ENCODE measurements at places on chromosomes 4 and X.

GRCh38 chr4:10096201-10096977 lies 20.2 kb downstream of the WDR1 start:
- DNase-seq = peak; percentile 77

DNA sequence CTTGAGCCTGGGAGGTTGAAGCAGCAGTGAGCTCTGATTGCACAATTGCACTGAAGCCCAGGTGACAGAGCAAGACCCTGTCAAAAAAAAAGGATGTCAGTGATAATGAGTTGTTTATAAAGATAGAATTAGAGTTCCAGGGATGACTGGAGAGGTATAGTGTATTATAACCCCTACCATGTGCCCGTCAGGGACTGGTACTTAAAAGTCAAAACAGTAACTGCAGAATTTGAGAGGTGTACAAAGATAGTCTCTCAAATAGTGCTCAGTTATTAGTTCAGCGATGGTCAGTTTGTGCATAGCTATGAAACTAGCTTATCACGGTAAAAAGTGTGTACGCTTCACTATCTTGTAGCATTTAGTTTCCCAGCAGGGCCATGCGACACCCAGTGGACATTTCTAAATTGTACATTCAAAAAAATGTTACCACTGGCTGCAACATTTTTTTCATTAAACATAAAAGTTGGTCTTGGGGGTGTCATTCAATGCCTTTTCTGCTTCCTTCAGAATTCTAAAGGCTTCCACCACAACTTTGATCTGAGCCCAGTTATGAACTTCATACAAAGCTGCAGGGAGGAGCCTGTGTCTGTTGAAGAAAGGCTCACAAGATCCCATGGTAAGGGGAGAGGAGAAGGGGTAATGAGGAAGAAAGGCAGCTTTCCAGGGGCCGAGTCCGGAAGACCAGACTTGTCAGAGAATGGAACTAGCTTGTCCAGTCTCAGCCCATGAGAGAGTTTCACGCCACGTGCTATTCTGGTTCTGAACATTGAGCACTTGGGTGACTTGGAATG lies 9.2 kb upstream of the GYG2 start:
- DNase-seq = no peak

DNA sequence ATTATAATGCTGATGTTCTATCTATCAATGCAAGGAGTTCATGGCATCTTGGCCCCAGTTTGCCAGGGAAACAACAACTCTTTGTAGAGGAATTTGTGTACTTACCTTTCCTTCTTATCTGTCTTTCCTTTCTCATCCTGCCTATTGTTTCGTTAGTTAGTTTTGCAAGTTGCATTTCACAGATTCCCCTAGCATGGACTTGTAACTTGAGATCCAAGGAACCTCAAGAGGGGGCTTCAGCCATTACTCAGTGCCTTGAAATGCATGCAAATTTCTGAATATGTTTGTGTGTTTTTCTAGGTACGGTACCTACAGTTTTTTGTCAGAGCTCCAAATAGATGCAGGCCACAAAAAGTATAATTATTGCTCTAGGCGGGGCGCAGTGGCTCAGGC lies 203.6 kb downstream of the LDB2 start:
- no peak for DNase-seq

DNA sequence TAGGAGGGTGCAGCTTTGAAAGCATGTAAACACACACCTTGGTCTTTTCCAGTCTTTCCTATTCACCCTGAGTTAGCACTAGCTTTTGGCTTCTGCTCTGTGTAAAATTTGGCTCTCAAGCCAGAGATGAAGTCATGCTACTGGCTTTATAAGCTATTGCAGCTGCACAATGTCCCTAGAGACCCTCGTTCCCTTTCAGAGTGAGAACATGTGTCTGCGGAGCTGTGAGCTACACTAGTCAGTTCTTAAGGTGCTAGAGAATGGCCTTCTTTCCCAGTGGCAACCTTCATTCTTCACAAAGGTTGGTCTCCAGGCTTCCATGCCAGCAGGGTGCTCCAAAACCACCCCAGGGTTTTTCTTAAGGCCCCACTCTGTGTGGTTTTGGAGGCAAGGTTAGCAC lies 199.1 kb downstream of the SPATA18 start:
- DNase-seq = no peak

- DNase-seq = no peak
Measured at GRCh38 chrX:133776072-133776471, 209.3 kb downstream of the GPC3 start.
